Stimulated activated CD8-positive, alpha-beta memory T cell treated with anti-CD3 and anti-CD28 coated beads, Interleukin-4, amount 100 ng/mL, for 48 hours (primary cell): ENCODE measurements at places on chromosomes 3 and 15.

- no peak for DNase-seq
Measured at GRCh38 chr3:43005981-43006380, 26.9 kb downstream of the GASK1A start.

DNA sequence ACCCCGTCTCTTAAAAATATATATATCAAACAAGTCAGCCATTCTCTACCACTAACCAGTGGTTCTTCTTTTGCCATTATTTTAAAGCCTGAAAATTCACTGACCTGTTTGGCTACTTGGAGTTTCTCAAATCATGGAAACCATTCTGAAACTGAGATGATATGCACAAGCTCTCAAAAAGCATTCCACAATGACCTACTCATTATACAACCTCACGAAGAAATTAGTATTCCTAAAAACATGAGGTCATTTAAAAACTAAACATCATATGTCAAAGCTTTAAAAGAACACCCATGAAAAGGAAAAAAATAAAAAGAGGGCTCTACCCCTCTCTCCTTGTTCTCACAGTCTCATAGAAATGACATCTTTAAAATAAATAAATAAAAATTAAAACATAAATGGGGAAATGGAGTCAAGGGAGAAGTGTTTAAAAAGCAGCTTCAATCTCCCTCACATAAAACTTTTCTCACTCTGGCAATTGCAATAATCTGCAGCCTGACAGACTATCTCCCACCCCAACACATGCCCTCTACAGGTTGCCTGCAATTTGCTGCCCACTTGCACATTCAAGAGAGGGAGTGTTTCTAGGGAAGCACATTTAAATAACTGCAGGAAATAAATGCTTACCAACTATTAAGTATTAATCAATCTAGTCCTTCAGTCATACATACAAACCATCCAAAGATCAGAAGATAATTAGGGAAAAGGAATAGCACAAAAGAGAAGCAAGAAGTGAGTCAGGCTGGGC, 73.3 kb downstream of the TRANK1 start:
- DNase-seq, result no peak

DNA sequence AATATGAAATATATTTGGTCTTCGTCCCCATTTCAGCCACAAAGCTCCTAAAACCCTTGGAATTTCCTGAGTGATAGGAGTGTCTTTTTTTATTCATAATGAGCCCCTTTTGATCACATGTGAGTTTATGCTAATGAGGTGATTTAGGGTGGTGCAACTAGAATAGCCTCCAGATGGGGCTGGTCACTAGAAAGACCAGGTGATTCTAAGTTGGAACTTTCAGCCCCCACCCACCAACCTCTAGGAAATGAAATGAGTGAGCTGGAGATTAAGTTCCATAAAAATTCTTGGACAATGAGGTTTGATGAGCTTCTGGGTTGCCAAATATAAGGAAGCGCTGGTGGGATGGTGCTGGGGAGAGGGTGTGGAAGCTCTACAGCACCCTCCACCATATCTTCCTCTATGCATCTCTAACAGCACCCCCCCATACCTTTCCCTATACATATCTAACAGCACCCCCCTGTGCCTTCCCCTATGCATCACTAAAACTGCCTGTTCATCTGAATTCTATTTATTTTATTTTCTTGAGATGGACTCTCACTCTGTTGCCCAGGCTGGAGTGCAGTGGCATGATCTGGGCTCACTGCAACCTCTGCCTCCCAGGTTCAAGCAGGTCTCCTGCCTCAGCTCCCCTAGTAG, 2.1 kb upstream of the SMCO1 start:
- no peak for DNase-seq

DNA sequence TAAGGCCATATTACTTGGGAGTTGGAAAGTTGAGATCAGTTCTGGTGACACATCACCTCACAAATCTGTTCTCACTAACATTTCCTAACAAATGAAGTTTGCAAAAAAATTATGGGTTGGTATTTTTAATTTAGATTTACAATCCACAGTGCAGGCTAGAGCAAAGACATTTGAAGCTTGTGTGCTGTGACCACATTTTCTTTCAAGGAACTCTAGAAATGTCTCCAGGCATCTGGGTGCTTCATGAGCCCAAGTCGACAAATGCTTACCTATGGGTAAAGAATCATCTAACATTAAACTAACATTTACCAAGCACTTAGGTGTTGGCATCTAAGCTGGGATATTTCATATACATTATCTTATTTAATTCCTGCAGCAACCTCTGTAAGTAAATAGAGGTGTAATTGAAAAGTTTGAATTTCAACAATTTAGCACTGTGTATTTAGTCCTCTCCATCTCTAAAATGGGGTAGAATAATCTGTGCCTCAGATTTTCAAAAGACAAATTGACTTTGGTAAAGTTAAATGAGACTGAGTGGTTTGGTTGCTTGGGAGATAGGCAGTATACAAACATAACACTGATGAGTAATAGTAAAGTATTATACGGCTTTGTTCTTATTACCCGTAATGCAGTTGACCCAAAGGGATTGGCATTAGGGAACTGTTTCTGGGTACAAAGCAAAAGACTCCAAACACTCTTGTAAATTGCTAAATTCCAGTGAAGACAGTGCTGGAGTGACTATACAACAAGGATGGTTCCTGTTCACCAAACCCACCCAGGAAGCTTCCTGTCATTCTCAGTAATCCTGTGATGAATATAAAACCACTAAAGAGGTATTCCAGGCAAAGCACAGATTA, 162.5 kb downstream of the TPRG1 start:
- no peak for DNase-seq

DNA sequence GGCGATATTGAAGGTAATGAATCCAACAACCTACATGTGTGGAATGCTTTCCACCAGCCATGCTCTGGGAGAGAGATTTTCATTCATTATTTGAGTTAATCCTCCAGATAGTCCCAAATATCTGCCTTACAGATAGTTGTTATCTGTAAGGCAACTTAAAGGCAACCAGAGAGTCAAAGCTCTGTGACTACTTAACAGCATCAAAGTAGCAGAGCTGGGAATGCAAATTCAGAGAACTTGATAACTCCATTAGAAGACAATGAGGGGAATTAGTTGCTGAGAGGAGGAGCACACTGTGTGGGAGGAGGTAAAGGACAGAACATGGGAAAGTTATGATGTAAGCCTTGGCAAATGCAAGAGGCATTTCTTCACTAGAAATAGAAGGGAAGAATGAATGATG, 10.5 kb upstream of the CRBN start:
- DNase-seq, result no peak

- DNase-seq, result no peak
Measured at GRCh38 chr3:71917545-71917944, 132.6 kb upstream of the PROK2 start.

GRCh38 chr15:64637412-64637811, 138.0 kb downstream of the RBPMS2 start:
- DNase-seq, result no peak

- no peak for DNase-seq
Measured at GRCh38 chr15:51483520-51483919, 139.1 kb downstream of the DMXL2 start.

- DNase-seq, result no peak
Measured at GRCh38 chr3:195162033-195162669, 108.8 kb downstream of the XXYLT1 start.

GRCh38 chr3:50466177-50466576, 37.3 kb downstream of the CACNA2D2 start:
- DNase-seq, result no peak

GRCh38 chr3:113054552-113054951, 63.8 kb downstream of the GTPBP8 start:
- DNase-seq, result no peak

DNA sequence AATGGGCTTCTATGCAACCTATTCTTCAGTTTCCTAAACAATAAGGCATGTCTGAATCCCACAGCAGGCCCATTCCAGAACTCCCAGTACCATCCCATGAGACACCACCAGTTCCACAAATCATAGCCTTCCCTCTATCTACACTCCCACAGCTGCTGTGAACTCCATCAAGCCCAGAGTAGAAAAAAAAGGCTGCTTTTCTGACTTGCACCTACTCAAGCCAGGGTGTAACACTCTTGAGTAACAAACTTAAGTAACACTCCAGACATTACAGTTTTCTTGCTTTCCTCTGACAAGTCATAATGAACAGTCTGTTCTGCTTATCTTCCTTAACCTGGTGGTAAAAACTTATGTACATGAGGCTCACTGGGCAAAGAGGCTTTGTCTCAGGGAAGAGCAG, 283.1 kb downstream of the NFKBIZ start:
- no peak for DNase-seq

- DNase-seq, result no peak
Measured at GRCh38 chr15:70863450-70864218, 9.7 kb upstream of the LARP6 start.

DNA sequence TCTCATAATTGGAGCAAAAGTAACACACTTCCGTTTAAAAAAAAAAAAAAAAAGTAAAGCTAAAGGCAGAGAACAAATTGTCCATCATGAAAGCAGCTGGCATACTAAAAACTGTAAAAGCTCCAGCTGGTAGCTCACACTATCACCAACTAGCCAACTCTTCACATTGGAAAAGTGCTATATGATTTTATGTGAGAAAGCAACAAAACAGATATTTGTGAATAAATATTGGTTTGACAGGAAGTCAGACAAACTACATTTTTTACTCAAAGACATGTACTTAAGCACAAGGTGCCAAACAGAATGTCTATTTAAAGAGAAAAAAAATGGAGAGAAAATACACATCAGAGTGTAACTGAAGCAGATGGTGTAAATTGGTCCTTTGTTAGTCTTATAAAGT, 231.2 kb upstream of the CADM2 start:
- DNase-seq, result no peak

GRCh38 chr15:88202231-88202630, 54.3 kb downstream of the NTRK3 start:
- DNase-seq, result no peak

DNA sequence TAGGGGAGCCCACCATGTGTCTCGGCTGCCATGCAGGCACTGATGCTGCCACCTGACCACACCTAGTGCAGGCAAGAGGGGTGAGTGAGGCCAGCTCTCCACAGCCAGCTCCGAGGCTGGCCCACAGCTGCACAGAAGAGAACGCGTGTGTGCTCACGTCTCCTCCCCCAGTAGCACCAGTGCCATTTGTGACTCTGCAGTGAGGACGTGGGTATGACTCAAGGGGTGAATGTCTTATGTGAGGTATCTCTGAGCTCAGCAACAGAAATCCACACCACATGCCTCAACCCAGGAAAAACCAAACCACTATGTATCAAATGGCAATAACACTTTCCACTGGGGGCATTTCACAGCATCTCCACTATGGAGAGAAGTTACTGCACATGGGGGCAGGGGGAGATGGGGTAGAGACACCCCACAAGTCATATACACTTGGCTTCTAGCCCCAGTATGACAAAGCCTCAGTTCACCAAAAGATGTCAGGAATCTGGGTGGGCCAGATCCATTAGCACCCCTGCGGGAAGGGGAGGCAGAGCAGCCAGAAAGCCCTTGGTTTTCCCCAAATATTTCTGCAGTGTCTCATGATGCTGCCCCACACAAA, 87.6 kb downstream of the LRIG1 start:
- DNase-seq, result no peak

- DNase-seq, result no peak
Measured at GRCh38 chr3:185717121-185717520, 107.7 kb downstream of the IGF2BP2 start.

DNA sequence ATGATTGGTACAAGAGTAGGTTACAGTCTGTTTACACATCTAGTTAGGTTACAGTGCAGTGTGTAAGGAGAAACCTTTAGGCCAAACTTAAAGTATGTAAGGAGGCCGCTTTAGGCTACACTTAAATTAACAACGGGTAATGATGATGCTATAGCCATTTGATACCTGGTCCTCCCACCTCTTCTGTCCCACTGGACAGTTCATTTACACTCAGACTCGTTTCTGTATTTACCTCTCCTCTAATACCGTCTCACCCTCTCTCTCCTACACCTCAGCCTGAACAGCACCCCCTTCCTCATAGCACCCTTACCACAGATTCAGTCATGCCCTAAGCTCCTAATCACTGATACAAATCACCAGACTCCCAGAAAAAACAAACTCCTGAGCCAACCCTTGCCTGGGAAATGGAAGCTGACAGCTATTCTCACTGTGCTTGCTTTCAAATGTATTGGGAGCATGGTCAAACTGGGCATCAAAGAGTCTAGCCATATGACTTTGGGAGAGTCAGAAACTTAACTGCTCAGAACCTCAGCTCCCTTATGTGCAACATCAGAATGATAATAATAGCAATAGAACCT, 241.3 kb upstream of the SETMAR start:
- DNase-seq, result no peak

GRCh38 chr15:63075015-63075983, 32.8 kb downstream of the TPM1 start:
- no peak for DNase-seq

DNA sequence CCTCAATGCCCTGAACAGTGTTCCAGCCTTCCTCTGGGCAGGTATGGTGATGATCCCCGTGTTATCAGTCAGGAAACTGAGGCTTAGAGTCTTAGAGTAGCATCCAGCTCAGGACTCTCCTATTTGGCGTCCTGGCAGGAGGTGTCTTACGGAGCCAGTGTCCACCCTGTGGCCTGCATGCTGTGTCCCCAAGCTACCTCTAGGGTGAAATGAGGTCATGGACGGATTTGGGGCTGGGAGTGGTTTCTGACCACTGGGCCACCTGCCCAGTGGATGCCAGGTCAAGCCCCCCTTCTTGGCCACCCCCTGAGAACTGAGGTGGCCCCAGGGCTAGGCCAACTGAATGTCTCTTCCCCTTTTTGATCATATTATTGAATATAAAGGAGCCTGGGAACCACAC, 27.2 kb upstream of the SLC6A6 start:
- no peak for DNase-seq

DNA sequence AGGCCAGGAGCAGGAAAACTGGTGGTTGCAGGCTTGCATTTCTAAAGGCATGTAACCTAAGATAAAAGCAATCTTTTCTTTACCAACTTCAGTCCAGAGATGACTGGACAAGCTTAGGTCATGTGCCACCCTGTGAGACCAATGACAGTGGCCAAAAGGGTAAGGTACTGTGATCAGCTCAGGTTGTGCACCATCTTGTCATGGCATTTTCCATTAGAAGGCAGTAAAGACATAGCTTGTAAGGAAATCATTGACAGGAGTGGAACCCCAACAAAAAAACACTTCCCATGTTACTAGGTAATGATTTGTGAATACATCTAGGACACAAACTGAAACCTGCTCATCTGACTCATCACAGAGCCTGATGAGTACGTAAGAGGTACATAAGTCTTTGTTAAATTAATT, 35.2 kb downstream of the SSR3 start:
- DNase-seq, result no peak

GRCh38 chr15:33369941-33370622, 59.3 kb downstream of the RYR3 start:
- no peak for DNase-seq

- DNase-seq, result no peak
Measured at GRCh38 chr15:90558171-90558573, 28.4 kb downstream of the CRTC3 start.

GRCh38 chr3:152671446-152672319, 163.2 kb upstream of the P2RY1 start:
- no peak for DNase-seq

DNA sequence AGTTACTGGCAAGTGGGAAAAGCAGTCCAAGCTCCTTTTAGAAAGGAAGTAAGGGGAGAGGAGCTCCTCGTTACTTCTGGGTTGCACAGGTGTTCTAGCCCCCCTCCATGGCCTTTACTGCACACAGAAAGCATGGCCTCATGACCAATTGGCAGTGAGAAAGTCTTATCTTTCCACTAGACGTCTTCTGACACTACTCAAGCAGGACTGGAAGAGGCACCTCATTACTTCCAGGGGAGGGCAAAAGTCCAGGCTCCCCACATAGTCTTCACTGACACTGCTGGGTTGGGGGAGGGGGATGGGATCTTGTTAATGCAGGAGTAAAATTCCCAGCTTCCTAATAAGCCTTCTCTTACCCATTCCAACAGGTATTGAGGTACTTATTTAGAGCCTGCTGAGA, 27.6 kb upstream of the TM2D3 start:
- no peak for DNase-seq
